ENCODE measurements at places on chromosomes 3 and 15.

DNA sequence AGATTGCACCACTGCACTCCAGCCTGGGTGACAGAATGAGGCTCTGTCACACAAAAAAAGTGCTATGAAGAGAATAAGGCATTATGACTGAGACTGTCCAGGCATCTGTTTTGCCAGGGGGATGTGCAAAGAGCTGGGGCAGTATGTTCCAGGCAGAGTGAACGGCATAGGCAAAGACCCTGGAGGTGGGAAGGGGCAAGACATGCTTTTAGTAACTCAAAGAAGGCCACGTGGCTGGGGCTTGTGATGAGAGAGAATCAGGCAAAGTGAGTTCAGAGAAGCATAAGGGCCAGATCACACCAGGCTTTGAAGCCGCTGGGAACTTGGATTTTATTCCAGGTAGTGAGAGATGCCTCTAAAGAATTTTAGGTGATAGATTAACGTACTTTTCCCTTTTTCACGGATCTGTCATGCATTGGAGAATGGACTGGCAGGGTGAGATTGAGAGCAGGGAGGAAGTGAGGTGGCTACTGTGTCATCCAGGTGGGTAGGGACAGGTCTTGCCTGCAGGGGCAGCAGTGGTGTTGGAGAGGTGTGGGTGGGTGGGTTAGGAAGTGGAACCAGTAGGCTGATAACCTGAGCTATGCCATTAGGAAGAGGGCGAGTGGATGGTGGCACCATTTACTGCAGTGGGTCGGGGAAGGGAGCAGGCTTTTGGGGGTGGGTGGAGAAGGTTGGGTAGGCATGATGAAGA, 31.7 kb downstream of the ATP2B2 start:
- DNase-seq = no peak

DNA sequence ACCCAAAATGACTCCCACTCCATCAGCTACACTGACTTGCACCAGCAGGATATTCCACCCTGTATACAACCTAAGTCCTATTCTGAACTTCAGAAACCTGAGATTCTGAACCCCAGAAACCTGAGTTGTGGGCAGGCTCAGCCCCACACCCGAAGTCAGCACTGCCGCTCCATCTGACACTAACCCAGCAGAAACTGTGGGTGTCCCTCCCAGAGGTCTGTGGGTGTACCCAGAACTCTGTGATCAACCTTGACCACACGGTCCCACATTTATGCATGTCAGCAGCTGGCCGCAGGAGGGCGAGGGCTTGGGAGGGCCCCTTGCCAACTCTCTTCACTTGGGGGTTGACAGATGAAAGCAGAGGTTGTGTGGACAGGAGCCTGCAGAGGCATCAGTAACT, 9.3 kb downstream of the OXTR start:
- no peak for DNase-seq

GRCh38 chr3:54832876-54833275, 95.0 kb downstream of the LRTM1 start:
- DNase-seq = no peak

- DNase-seq = peak; percentile 55
Measured at GRCh38 chr15:85865070-85865684, 70.5 kb upstream of the KLHL25 start.

GRCh38 chr3:8739757-8740504, 6.3 kb downstream of the CAV3 start:
- peak; percentile 72 for DNase-seq

GRCh38 chr3:190360228-190360627, 27.7 kb upstream of the CLDN16 start:
- no peak for DNase-seq

Data from iris pigment epithelial cell (primary cell).